ENCODE measurements at places on chromosomes 7 and 10. TPM values are rescaled to one million over a fixed set of nuclear protein-coding genes. Genes with fewer than 3 reads are reported as not detected.

GRCh38 chr10:112497347-112497950 lies 50.4 kb downstream of the VTI1A start:
- DNase-seq = no peak

- no peak for DNase-seq
Measured at GRCh38 chr7:27901028-27901760, 161.2 kb downstream of the TAX1BP1 start.

DNA sequence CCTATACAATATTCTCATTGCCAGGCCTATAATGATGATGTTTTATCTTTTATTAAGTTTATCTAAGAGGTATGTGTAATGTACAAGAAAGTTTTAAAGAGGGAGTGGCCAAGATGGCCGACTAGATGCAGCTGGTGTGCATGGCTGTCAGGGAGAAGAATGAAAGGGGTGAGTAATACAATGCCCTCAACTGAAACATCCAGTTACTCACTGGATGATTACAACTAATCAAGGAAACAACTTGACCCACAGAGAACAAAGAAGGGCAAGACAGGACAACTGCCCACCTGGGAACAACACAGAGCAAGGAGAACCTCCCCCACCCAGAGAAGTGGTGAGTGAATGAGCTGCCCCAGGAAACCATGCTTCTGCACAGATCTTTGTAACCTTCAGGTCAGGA lies 880.0 kb upstream of the LRRTM3 start:
- DNase-seq = no peak

DNA sequence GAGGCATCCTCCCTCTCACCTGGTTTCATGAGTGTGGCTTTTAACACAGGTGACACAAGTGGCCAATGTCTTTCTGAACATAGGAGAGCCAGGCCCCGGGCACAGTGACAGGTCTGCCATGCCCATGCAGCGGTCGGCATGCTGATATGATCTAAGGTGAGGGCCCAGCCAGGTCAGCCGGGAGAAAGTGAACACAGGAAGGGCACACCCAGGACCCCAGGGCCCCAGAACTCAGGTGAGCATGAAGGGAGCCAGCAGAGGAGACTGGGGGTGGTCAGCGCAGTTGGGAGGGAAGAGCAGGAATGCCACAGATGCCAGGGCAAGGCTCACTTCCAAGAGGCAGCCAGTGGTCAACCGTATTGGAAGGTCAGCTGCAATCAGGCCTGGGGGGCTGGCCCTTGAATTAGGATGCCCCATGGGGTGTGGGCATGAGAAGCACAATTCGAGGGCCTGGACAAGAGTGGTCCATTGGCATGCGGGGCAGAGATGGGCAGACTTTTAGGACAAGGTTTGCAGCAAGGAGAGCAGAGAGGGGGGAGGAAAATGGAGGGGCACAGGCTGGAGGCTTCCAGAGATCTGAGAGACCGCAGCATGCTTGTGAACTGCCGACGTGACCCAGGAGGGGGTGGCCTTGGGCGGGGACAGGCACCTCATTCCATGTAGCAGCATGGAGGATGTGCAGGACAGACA lies 3.9 kb upstream of the INPP5A start:
- no peak for DNase-seq

GRCh38 chr10:85532773-85533172 lies 833.8 kb downstream of the GRID1 start:
- no peak for DNase-seq

DNA sequence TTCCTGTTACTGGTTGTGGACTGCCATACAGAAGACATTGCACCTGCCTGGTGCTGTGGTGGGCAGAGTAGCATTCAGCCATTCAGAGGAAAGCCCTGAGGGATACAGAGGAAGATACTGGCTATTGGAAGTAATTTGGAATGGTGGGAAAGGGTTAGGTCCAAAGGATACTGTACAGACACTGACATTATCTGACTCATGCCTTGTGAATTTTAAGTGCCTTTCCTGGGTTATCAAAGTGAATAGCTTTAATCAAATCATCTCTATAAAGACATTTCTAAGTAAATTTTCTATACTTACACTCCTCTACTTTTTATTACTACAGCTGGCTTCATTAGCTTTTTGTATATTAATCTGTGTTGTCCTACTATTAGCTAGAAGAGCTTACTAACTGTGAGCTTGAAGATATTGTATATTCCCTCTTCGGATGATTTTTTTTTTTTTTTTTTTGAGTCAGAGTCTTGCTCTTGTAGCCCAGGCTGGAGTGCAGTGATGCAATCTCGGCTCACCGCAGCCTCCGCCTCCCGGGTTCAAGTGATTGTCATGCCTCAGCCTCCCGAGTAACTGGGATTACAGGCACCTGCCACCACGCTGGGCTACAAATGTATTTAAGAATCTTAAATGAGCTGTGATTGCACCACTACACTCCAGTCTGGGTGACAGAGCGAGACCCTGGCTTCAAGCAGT lies 186.5 kb downstream of the ADK start:
- no peak for DNase-seq

GRCh38 chr7:78529392-78529791 lies 730.8 kb downstream of the PHTF2 start:
- DNase-seq = no peak

GRCh38 chr7:135719688-135720087 lies 8.3 kb downstream of the SLC13A4 start:
- no peak for DNase-seq

GRCh38 chr10:116029826-116030225 lies 243.2 kb downstream of the GFRA1 start:
- no peak for DNase-seq

PNLIPRP3 gene
- total RNA-seq = not detected

MUC12 gene
- total RNA-seq = 0.66 TPM

ZNF212 gene
- 12.5 TPM for total RNA-seq

DNA sequence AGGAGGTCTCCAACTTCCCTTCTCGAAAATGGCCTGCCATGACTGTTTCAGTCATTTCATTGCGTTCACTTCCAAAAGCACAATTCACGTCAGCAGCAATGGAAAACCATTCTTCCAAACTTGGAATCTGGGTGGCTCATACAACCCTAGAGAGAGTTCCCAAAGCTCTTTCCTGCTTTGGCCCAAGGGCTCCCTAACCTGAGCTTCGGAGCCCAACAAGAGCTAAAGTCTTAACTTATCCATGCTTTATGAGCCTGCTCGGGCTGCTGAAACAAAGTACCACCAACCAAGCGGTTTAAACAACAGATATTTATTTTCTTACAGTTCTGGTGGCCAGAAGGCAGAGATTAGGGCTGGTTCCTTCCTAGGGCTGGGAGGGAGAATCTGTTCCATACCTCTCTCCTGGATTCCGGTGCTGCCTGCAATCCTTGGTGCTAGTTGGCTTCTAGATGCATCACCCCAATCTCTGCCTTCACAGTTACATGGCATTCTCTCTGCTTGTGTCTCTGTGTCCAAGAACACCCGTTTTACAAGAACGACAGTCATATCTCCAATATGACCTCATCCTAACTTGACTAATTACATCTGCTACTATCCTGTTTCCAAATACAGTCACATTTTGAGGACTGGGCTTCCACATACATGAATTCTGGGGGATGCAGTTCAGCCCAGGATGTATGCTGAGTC lies 33.5 kb downstream of the CAMK2B start:
- DNase-seq = no peak

LBX1 gene
- not detected for total RNA-seq

DNA sequence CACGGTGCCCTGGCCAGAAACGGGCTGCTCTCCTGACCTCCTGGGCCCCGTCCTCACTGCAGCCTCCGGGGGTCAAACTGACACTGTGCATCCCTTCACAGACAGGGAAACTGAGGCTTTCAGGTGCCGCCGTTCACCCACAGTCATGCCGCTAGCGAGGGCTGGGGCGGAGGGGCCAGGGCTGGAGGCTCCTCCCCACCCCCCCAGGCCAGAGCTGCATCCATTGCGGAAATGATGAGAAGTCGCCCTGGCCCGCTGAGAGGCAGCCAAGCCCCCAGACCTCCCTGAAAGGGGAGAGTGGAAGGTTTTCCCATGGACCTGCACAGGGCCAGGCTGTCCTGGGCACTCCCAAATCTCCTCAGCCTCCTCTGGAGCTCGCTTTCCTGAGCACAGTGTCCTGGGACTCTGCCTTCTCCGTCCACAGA lies 16.5 kb upstream of the INPP5A start:
- no peak for DNase-seq

DNA sequence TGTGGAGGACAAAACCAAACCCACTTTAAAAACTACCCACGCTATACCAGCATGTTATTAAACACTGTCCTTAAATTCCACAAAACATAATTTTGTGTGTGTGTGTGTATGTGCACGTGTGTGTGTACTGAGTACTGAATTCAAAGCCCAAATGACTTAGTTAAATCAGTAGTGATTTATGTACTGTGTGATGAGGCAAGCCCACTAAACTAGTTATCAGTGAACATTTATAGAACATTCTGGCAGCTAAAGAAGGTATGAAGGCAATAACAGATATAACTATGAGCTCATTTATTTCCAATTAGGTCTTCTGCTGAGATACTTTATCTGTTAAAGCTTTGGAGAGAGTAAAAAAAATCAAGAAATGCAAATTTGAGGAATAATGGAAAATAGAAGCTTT lies 115.1 kb downstream of the CPED1 start:
- no peak for DNase-seq

DCLRE1C gene
- 21.4 TPM for total RNA-seq

- DNase-seq = no peak
Measured at GRCh38 chr7:22858640-22859561, 36.3 kb upstream of the TOMM7 start.

SFMBT2 gene
- 23.1 TPM for total RNA-seq

- no peak for DNase-seq
Measured at GRCh38 chr10:34766811-34767494, 48.1 kb downstream of the PARD3 start.

DNA sequence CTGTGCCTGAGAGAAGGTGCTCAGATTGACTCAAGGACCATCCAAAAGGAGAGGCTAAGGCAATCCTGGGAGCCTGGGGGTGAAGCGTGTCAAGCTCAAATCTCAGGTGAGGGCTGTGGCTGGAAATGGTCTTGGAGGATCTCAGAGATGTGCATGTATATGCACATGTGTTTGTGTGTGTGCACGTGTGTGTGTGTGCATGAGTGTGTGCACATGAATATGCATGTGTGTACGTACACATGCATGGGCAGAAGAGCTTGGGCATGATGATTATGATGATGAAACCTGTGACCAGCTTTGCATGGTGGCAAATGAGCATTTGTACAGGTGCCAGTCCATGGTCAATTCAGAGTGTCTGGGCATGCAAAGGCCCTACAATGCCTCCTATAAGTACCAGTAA lies 326.6 kb downstream of the CXCL12 start:
- DNase-seq = no peak

GRCh38 chr10:89153116-89153515 lies 54.0 kb downstream of the CH25H start:
- no peak for DNase-seq

SMO gene
- total RNA-seq = 1.9 TPM

DNA sequence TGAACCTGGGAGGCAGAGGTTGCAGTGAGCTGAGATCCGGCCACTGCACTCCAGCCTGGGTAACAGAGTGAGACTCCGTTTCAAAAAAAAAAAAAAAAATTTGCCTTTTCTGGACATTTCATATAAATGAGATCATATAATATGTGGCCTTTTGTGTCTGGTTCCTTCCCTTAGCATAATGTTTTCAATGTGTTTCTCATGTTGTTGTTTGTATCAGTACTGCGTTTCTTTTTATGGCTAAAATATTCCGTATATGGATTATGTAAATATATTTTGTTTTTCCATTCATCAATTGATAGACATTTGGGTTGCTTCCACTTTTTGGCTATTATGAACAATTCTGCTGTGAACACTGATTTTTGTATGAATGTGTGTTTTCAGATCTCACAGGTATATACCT lies 257.6 kb downstream of the CCDC3 start:
- DNase-seq = no peak

SLC13A1 gene
- not detected for total RNA-seq

DNA sequence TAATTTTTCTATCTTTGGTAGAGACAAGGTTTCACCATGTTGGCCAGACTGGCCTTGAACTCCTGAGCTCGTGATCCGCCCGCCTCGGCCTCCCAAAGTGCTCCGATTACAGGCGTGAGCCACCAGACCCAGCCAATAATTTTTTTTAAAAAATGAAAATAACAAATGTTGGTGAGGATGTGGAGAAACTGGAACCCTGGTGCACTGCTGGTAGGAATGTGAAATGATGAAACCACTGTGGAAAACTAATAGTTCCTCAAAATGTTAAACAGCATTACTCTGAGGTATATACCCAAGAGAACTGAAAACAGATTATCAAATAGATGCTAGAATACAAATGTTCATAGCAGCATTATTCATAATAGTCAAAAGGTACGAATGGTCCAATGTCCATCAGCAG lies 23.0 kb upstream of the YWHAG start:
- DNase-seq = no peak

DNA sequence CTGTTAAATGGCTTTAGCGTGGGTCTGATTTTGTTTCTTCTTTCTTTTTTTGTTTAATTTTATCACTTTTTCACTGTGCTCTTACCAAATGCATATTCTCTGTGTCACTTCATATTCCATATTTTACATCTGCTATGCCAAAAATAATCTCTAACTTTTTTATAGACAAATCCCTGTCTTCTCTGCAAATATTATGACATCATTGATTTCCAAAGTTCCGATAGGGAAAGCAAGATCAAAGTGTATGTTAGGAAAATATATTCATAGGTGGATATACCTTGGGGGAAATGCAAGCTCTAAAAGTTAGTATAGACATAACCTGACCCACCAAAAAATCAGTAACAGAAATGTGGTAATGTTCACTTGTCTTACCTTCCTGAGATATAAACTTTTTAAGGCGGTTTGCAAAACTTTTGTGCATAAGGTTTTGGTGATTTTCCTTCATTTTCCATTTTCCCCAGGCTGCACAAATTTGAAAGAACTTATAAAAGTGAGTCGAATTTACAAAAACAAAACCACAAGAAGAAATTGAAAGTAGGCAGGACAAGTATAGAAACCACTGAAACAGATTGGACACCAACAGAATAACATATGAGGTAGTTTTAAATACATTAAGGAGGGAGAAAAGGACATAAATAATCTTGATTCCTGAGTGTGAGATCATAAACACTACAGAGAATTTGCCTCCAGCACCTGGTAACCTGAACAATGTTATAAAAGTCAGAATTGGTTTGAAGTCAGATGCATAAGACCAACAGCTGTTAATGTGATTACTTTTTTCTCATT lies 63.1 kb upstream of the TFEC start:
- no peak for DNase-seq

GRCh38 chr7:121909716-121910345 lies 36.9 kb downstream of the PTPRZ1 start:
- no peak for DNase-seq

DNA sequence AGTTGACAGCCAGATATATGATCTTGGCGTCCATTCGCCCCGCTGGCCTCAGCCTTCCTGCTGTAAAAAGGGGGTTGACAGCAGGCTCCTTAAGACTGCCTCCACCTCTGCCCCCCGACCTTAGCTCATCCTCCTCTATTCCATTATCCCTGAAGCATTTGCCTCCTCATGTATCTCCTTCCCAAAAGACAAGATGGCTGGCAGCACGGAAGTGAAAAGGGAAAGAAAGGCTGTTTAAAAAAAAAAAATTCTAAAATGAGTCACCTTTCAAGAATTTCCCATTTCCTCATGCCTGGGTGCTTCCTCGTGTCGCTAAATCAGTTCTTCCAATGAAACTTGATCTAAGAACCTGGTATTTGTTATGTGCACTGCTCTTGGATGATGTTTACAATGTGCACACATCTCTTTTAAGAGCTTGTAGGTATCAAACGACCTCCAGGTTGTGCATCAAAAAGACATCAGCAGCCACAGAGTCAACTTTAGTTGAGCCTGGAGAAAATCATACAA lies 1.7 kb downstream of the SCRN1 start:
- DNase-seq = no peak

- DNase-seq = no peak
Measured at GRCh38 chr7:28433699-28434219, 21.4 kb downstream of the CREB5 start.

SPDYE2B gene
- not detected for total RNA-seq

SPDYE5 gene
- not detected for total RNA-seq

- DNase-seq = peak; percentile 90
Measured at GRCh38 chr7:63900394-63901203, 98.0 kb upstream of the ZNF722 start.
